B cell (primary cell): ENCODE measurements at places on chromosomes 11 and 22. TPM values are rescaled to one million over a fixed set of nuclear protein-coding genes. Genes with fewer than 3 reads are reported as not detected.
A peak's percentile ranks its signal among the peaks of the same experiment; 100 is the strongest.

PGA3 gene
- not detected in 2 replicates for total RNA-seq

SEZ6L gene
- total RNA-seq = not detected in 2 replicates

- DNase-seq = no peak
These were observed 34.5 kb upstream of the SLC25A1 start for GRCh38 chr22:19213001-19213400.

DNA sequence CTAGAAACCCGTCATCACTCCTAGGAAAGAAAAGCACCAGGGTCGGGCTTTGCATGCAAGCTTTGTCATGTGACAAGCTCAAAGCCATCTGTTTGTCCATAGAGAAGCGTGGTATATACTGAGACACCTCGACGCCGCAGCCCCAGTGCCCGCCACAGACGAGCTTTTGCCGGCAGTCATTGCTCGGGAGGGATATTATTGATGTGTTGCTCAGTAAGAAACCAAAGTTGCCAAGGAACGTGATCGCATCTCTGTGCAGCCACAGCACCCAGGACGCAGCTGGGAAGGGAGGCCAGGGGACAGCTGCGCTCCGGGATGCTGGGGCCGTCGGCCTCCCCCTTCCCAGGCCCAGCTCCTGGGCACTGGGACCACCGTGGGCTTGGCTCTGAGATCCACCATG lies 89.5 kb upstream of the KCNQ1OT1 start:
- DNase-seq = no peak

DNA sequence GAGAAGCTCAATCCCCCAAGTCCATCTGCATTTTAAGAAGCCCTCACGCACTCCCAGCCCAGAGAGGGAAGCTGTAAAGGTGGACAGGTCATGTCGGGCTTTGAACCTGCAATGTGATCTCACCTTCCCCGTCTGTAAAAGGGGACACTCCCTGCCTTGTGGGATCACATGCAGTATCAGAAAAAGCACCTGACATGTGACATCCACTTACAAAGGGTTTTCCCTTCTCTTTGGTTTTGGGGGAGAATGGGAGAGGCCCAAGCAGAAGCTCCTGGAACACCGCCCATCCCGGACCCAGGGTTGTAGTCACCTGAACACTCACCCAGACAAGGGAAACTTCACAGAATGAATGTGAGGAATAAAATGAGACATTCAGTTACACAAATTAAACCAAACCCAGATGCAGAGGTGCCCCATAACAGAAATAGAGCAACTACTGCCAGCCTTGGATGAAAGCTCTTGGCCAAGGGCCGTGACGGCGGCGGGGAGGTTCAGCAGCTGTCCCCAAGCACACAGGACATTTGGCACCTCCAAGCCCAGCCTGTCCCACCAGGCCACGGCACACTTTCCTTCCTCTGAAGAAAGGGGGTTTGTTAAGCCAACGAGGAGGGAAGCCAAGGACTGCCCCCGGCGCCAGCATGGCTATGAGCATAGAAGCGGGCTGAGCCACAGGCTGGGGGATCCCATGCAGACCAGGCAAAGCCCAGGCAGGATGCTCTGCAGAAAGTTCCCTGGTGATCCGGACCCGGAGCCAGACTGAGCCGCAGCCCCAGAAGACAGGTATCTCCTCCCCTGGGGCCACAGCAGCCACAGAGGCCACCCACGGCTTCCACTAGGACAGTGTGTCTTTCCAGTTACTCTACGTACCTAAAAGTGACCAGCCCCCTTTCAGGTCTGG lies 3.8 kb downstream of the BID start:
- DNase-seq = no peak

DNA sequence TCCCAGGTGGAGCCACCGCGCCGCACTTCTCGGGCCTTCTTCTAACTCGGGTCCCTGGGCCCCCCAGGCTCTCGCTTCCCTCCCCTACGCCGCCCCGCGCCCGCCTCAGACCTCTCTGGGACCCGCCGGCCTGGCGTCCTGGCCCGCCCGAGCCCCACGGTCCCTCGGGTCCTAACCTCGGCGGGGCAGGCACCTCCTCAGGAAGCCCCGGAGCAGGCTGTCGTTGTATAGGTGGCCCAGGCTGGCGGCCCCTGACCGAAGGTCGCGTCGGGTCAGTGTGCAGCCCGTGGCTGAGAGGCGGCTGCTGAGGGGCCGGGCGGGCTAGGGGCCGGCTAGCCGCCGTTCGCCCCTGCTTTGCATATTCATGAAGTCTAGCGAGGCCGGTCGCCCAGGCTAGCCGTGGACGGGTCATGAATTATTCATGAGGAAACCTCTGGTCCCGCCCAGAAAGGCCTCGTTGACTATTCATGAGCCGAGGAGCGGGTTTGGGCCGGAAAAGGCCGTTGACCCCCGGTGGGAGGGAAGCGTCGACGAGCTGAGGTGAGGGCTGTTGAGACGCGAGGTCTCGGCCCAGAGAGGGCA lies at the start of gene HORMAD2:
HORMAD2 (plus strand) TSS at position 513 of the 582 bp plus-strand sequence. CDS start 13,489 bp downstream, outside the sequence.
- DNase-seq = peak; percentile 36
